Fibroblast of upper back skin (primary cell): ENCODE measurements at places on chromosomes 11 and 22.
A peak's percentile ranks its signal among the peaks of the same experiment; 100 is the strongest.

DNA sequence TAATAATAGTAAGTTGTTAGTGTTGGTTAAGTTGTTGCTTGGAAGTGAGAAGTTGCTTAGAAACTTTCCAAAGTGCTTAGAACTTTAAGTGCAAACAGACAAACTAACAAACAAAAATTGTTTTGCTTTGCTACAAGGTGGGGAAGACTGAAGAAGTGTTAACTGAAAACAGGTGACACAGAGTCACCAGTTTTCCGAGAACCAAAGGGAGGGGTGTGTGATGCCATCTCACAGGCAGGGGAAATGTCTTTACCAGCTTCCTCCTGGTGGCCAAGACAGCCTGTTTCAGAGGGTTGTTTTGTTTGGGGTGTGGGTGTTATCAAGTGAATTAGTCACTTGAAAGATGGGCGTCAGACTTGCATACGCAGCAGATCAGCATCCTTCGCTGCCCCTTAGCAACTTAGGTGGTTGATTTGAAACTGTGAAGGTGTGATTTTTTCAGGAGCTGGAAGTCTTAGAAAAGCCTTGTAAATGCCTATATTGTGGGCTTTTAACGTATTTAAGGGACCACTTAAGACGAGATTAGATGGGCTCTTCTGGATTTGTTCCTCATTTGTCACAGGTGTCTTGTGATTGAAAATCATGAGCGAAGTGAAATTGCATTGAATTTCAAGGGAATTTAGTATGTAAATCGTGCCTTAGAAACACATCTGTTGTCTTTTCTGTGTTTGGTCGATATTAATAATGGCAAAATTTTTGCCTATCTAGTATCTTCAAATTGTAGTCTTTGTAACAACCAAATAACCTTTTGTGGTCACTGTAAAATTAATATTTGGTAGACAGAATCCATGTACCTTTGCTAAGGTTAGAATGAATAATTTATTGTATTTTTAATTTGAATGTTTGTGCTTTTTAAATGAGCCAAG, 2.7 kb downstream of the NEAT1 start:
- peak; percentile 66 for DNase-seq

DNA sequence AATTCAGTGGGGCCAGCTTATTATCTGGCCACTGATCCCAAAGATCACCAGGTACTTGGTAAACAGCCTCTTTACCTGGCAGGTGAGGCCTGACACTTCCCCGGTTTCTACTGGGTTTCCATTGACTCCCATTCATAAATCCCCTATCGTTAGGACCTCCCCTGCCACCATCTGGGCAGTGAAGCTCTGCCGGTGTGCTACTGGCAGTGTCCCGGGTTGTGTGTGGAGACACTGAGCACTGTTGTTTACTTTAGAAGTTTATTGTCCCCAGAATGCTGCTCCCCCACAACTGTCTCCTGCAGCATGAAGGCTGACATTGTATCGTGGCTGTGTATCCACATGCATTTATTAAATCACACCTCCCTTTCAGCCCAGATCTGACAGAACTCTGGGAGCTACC, 142.7 kb downstream of the WNT7B start:
- DNase-seq = no peak

DNA sequence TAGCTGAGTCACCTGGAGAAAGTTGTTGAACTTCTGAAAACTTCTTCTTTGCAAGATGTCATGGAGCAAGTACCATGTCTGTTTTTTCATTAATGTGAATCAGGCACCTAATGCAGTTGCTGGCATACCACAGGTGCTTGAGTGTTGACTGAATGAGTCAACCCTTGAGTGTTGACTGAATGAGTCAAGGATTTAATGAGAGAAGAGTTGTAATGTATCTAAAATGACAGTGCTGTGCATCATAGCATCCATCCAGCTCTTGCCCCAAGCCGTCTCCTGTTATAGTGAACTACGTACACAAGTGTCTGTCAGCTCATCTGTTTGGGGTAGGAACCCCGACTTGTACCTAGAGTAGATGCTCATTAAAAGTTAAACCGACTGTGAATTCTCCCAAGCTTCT, 93.1 kb downstream of the CWC15 start:
- DNase-seq = no peak

- DNase-seq = peak; percentile 89
These were observed 98.8 kb downstream of the SNX19 start for GRCh38 chr11:130817330-130817944.

DNA sequence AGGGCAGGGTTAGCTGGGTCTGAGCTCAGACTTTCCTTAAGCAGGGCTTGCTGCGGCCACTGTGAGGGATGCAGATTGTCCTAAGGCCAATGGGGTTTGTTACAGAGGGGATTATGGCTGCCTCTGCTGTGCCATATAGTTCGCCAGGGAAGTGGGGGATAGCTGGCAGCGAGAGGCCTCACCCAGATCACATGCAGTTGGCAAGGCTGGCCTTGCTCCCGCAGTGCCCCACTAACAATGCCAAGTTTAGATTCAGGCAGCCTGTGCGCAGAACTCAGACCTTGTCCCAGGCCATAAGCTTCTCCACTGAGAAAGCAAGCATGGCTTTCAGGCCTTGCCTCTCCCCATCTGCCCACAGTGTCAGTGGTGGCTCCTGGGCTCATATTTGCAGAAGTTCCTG, 4.7 kb upstream of the APOL2 start:
- no peak for DNase-seq

DNA sequence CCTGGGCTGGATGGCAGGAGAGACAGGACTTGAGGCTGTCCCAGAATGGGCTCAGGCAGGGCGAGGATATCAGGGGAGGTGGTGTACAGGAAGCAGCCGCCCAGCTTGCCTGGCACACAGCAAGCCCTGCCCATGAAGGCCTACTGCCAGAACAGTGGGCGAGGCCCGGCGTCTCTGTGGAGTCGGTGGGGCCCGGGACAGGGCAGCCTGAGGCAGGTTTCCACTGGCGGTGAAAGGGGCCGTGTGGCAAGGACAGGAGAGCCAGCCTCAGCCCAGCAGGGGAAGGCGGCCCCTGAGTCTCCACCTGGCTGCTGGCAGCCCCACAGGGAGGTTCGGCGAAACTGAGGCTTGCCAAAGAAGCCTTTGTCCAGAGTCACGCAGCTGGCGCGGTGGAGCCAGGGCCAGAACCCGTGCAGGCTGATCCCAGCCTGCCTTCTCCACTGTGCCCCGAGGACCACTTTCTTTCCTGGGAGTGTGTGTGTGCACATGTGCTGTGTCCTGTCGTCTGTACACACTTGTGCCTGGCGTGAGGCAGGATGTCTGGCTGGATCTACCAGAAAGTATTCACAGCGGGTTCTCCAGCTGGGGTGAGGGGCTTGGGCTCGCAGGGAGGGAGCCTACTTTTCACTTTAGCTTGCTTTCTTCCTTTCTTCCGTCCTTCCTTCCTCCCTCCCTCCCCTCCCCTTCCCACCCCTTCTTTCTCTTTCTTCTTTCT, 1.2 kb downstream of the TSPO start:
- DNase-seq = peak; percentile 26

DNA sequence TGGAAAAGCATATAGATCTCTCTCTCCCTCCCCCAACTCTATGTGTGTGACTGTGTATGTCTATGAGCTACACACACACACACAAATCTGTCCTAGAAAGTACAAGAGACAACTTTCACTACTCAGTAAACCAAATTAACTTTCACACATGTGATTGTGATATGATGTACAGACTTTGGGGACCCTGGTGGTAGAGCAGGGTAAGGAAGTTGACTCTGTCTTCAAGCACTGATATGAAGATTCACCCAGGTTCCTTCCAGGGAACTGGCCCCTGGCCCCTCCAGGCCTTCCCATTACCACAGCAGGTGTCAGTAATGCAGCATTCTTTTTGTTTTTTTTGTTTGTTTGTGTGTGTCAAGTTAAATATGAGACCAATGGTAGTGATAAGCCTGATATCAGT, 66.1 kb upstream of the PTH start:
- DNase-seq = no peak

DNA sequence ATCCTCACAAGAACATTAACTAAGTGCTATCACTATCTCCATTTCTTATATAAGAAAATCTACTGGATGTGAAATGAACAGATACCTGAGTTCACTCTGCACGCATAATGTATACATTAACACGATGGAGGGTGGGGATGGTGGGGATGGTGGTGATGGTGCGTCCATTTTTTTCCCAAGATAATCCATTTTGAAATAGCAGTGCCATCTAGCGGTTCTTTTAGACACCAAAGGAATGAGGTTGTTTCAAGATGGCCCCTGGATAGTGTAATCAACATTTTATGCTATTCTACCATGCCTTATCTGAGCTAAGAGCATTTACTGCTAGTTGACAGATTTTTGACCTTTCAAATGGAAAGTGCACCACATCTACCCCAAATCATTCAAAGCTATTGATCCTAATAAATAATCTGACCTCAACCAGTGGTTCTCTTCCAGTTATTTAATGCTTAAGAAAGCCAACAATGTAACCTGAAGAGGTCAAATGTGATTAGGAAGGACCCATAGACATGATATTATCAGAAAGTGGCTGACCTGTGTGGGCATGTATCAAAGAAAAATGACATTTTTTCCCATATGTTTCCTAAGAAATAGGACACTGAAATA, 714.7 kb upstream of the TENM4 start:
- DNase-seq = peak; percentile 49

DNA sequence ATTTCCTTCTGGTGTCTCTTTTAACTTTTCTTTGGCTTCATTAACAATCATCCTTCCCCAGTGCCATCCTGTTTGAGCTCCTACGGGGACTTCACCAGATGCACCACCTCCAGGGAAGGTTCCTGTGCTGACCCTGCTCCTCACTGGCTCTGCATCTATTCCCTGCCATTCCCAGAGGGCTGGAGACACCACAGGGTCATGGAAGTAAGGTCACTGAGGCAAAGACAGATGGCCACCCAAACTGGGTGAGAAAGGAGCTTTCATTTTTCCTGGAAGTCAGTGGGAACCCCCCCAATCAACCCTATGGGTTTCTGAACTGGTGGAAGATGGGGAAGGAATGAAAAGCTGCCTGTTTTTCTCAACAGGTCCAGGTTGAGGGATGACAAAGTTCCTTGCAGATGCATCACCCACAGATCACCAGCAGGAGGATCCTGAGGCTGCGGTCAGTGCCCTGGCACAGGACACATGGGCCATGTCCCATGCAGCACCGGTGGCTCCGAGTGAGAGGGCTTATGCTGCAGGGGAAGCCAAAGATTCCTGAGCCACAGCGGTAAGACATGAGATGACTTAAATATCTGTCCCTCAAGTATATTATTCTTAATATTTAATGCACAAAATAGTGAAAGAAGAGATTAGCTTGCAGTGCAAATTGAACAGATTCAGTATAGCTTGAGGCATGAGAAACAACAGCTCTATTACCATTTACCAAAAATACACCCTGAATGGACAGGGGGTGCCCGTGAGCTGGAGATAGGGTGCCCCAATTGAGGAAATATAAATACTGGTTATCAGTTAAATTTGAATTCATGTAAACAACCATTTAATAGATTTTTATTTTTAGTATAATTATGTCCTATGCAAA, 73.0 kb upstream of the VPREB1 start:
- no peak for DNase-seq

DNA sequence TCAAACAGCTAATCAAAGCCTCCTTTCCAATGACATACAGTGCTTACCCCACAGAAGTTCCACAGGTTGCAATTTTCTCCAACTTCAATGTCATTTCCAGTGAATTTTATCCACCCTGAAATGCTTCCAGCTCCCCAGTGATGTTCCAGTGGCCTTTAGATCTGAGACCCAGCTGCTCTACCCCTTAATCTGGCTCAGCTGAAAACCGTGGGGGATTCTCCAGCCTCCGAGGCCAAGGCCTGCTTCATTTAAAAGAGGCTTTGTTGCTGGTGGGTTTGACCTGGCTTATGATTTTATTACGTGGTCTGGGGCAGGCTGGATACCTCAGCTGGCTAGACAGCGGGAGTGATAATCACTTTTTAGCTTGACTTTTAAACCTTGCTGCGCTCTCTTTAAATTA, 10.9 kb downstream of the HEPHL1 start:
- DNase-seq = no peak

GRCh38 chr11:15761235-15761634, 595.1 kb downstream of the SOX6 start:
- DNase-seq = no peak

- DNase-seq = no peak
These were observed 13.5 kb downstream of the NCF4 start for GRCh38 chr22:36874309-36874696.

- no peak for DNase-seq
These were observed 20.8 kb downstream of the LRP5 start for GRCh38 chr11:68333173-68333572.

GRCh38 chr11:93073026-93073425, 103.6 kb downstream of the MTNR1B start:
- DNase-seq = no peak

DNA sequence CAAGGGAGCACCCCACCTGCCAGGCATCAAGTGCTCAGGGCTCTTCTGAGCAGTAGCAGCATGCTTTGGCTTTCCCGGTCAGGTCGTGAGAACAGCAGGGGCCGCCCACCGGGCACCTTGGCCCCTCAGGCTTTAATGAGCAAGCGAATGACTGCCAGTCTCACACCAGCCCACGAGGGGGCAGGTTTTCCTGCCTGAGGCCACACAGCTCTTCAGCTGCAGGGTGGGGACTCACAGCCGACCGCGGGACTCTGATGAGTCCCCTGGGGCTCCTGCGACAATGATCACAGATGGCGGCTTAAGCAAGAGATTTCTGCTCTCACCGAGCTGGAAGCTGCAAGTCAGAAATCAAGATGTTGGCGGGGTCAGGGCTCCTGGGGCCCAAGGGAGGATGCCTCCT, 14.3 kb upstream of the FGF19 start:
- peak; percentile 16 for DNase-seq

- DNase-seq = no peak
These were observed 231.4 kb downstream of the LARGE1 start for GRCh38 chr22:33688903-33689302.

GRCh38 chr11:35943713-35944502, at the start of gene LDLRAD3:
TSS of gene LDLRAD3 (plus strand) at chr11:35944062. CDS start at chr11:35944099, 37 bp downstream.
- peak; percentile 80 for DNase-seq

- no peak for DNase-seq
These were observed 3.6 kb downstream of the TRIM29 start for GRCh38 chr11:120134106-120134930.
